AG08395 (cell line): ENCODE measurements at places on chromosomes 5 and 9.
A peak's percentile ranks its signal among the peaks of the same experiment; 100 is the strongest.

GRCh38 chr5:90381213-90381929 is 28.2 kb downstream of the CETN3 start:
- DNase-seq = no peak

- no peak for DNase-seq
Measured at GRCh38 chr5:137668637-137669036, 67.3 kb downstream of the KLHL3 start.

DNA sequence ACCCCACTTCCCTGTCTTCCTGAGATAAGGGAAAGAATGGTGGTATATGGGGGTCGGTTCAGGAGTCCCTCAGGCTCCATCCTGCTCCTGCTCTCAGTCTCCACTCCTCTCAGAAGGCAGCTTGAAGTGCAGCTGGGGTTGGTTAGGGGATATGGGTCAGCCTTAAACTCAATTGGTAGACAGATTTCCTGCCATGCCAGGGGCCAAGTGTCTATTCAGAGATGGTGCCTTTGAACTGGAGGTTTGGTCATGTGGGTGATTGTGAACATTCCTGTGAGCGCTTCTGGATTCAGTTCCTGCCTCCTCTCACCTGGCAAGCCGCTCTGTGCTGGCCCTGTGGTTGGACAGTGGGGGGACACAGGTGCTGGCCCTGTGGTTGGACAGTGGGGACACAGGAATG is 35.1 kb downstream of the CACNA1B start:
- no peak for DNase-seq

DNA sequence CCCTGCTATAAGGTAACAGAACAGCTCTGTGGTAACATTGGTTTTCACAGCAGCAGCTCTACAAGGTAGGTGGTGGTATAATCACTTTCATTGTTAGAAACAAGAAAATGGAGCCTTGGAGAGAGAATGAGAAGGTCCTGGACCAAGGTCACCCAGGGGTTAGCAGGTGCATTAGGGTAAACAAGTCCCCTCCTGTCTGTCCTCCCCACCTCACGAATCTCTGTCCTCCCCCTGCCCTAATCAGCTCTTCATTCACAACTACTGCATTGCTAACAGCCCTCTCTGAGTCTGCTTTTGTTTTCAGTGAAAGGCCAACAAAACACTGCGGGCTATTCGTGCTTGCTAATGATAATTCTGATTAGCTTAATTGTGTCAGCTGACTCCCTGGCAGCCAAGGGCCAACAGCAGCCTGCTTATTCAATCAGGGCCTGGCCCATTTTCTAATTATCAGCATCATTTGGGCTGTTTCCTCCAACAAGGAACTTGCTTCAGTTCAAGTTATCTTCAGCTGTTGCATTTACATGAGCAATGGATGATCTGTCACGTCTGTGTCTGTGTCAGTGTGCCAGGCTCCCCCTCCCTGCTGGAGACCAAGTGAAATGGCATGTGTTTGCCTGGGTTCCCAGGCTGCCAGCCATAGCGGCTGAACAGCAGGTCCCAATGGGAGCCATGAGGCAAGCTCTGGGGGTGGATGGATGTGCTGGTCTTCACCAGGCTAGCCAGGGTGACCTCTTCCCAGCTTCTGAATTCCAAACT is 56.7 kb upstream of the EQTN start:
- no peak for DNase-seq

GRCh38 chr9:84371737-84372136 is 31.2 kb upstream of the SLC28A3 start:
- peak; percentile 92 for DNase-seq

DNA sequence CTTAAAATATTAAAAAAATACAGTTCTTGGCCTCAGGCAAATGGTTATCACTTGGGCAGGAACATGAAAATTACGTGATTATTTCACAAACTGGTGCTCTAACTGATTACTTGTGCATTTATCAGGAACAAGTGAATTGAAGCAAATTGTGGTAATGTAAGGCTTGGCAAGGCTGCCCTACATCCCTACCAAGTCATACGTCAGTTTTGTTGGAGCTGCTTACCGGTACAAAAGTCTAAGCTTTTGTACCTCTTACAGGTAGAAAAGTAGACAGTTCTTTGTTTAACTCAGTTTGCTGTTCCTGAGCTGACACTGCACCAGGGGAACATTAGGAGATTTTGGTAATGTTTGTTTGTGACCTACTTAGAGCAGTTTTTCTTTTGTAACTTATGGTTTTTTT is 2.2 kb downstream of the G3BP1 start:
- no peak for DNase-seq

DNA sequence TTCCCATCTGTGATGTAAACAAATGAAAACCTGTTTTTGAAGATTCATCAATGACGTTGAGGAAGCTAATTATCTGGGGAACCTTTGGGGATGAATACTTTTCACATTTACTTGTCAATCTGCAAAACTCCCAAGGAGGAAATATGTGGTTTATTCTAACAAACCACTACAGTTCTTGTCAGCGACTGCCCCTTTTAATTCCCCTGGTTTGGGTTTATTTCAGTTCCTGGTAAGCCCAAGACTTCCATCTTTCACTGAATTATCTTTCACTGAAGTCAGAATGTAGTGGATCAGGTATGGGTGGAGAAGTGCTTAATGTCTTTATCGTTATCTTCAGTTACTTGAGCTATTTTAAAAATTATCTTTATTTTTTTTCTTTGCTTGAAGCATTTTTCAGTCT is 40.2 kb downstream of the TLR4 start:
- DNase-seq = no peak

DNA sequence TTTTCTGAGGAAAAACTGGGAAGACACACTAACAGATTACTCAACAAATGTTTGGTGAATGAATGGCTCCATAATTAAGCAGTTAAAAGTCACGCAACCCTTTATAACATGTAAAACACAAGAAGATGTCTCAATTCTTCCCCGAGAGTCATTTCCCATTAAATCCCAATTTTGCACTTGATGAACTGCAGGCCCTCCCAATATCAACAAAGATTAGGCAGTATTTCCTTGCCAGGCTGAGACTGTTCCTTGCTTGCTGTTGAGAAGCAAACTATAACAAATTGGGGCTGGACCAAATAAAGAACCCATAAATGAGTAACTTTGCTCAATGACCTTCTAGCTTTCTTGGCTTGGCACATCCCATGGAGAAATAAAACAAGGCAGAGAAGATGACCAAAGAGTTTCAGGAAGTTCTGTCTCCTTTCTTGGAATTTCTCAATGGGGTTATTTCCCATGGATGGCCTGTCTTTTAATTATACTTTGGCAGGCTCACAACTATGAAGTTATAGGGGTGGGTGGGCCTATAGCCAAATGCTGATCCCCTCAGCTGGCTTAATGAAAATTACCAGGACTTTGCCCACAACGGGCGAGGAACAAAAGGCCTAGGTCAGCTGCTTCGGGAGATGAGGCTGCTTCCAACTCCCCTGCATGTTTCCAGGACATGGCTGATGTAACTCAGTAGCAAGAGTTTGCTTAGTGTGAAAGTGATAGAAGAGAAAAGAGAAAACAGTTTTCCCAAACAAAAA is 243.1 kb upstream of the RFX3 start:
- DNase-seq = peak; percentile 61

DNA sequence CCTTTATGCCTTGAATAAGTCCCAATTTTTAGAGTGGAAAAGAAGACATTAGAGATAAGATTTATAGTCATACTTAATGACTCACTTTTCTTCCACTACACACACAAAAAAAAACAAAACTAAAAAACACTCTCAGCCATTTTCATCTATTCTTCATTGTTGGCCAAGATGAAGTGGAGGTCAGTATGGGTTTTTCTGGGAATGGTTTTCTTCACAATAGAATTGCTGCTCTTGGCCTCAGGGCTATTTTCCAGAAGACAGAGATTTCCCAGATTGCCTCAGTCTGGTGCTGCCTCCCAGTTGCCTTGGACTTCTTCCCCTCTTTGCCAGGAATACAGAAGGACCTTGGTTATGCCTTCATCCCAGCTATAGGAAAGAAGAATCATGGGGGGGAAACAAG is 463.7 kb downstream of the TMEM232 start:
- DNase-seq = peak; percentile 19
